EL (cell line): ENCODE measurements at places on chromosomes 2 and 18.

GRCh38 chr18:61738042-61738441, 154.8 kb downstream of the RNF152 start:
- no peak for DNase-seq

DNA sequence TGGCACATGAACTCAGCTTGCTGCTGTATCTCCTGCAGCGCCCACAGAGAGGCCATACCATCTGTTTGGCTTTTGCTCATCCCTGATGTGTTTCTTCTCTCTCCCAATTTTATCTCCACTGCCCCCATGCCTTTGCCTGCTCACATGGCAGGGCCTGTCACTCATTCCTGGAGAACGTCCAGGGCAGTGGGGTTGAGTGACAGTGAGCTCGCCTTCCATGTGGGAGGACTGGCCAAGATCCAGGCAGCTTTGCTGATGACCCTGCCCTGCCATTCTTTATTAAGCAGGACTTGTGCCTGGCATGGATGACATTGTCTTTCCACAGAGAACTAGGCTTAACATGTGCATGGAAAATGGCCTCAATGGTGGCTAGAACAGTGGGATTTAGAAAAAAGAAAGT, 230.5 kb upstream of the THSD7B start:
- DNase-seq: no peak

- DNase-seq: no peak
These were observed 4.7 kb upstream of the IL37 start for GRCh38 chr2:112906276-112906675.

GRCh38 chr2:75033516-75033915, 75.1 kb downstream of the POLE4 start:
- DNase-seq: no peak

- DNase-seq: peak; percentile 99
These were observed 73.1 kb downstream of the ACKR3 start for GRCh38 chr2:236642584-236643291.

- DNase-seq: no peak
These were observed 104.4 kb downstream of the RDH14 start for GRCh38 chr2:18456026-18456425.

DNA sequence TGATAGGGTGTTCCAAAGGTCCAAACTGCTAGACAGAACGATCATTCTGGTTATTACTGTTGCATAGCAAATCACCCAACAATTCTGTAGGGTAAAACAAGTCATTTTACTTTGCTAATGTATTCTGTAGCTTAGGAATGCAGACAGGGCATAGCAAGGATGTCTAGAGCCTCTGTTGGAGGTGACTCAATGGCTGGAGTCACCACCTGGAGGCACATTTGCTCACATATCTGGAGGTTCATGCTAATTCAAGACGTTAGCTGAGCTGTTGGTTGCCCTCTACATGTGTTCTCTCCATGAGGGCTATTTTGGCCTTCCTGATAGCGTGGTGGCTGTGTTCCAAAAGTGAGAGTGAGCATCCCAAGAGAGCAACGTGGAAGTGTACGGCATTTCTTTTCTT, 22.5 kb upstream of the ST8SIA3 start:
- no peak for DNase-seq

- no peak for DNase-seq
These were observed 1429.5 kb upstream of the ACVR2A start for GRCh38 chr2:146415291-146415690.

GRCh38 chr2:64179582-64180321, 35.5 kb upstream of the PELI1 start:
- DNase-seq: no peak

- DNase-seq: peak; percentile 29
These were observed 142.9 kb downstream of the PKP4 start for GRCh38 chr2:158599609-158600008.

DNA sequence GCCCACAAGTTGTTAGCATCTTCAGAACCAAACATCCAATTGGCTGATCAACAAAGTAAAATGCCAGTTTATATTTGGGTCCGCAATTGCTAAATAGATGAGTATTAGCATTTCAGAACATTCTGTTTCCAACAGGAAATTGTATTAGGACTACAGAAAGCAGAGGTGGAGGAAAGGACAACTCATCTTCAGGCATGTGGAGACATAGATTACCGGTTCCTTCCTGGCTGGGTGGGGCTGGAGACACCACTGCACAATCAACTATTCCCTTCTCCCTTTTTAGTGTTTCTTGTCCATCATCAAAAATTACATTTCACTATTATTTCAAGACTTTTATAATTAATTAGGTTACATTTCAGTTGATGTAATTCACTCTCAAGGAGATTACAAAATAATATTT, 83.8 kb downstream of the ADAM23 start:
- DNase-seq: no peak

DNA sequence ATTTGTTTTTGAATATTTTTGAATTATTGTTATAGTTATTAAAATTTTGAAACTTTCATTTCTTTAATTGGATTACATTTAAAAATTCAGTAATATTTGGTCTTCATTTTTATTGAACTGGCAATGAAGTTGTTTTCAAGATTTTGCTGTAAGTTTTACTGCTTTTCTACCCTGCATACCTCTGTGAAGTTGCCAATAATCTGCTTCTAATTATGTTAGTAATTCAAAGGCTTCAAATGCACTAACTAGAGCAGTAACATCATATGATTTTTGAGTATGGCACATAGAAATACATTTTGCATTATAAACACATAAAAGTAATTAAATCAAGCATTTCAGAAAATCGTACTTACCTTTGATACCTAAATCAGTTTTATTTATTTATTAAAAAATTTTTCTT, 40.3 kb upstream of the FAM171B start:
- DNase-seq: no peak

DNA sequence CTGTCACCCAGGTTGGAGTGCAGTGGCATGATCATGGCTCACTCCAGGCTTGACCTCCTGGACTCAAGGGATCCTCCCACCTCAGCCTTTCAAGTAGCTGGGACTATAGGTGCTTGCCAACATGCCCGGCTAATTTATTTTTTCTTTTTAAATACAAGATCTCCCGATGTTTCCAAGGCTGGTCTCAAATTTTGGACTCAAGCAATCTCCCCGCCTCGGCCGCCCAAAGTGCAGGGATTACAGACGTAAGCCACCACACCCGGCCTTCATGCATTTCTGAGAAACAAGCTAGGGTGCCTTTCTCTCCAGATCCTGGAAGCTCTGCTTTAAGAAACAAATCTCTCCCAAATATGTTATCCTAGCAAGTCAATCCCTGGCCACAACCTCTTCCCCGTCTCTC, 234.1 kb downstream of the FBXO15 start:
- no peak for DNase-seq

DNA sequence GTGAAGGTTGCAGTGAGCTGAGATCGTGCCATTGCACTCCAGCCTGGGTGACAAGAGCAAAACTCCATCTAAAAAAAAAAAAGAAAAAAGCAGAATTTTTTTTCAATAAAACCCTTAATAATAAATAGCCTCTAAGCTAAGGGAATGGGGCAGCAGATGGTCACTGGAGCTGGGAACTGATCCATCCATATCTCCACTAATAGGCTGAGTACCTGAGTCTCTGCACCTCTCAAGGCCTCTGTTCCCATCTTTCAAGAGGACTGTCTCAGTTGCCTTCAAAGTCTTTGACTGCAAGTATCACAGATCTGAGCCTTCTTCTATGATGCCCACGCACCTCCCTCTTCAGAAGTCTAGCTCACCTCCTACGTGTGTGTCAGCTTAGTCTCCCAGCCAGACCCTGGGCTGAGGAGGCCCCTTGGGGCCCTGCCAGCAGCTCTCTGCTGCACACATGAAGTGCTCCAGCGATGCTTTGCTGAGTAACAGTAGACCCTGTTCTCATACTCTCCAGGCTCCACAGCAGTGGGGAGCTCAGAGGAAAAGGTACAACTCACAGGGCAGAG, 32.9 kb downstream of the ST8SIA5 start:
- DNase-seq: no peak

- peak; percentile 79 for DNase-seq
These were observed 104.9 kb downstream of the CDC42EP3 start for GRCh38 chr2:37566517-37566981.

DNA sequence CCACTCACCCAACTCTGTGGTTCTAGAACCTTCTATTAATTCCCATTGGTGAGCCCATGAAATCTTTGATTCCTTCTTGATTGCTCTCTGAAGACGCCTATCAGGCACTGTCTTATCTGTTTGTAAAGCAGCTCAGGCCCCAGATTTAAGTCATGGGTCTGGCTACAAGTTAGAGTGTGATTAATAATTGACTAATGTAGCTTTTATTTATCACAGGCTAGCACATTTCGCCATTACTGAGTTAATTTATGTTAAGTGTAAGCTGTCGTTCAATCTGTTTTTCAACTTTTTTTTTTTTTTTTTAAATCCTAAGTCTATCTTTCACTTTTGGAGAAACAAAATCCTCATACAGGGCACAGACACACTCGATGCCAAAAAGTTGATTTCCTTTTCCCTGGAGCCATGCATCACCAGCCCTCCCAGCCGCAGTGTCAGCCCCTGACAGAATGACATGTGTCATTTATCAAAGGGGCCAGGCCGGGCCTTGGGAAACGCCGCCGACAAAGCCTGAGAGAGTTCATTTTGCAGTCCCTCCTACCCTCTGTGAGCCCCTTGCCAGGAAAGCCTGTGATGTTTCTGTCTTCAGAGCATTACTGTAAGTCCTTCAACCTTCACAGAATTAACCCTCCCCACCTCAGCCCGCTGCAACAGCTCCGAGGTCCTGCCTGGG, 15.8 kb downstream of the TSHZ1 start:
- DNase-seq: no peak

GRCh38 chr2:36451512-36451911, 95.9 kb downstream of the CRIM1 start:
- DNase-seq: peak; percentile 45

GRCh38 chr2:183375821-183376220, 251.6 kb downstream of the NUP35 start:
- DNase-seq: no peak

DNA sequence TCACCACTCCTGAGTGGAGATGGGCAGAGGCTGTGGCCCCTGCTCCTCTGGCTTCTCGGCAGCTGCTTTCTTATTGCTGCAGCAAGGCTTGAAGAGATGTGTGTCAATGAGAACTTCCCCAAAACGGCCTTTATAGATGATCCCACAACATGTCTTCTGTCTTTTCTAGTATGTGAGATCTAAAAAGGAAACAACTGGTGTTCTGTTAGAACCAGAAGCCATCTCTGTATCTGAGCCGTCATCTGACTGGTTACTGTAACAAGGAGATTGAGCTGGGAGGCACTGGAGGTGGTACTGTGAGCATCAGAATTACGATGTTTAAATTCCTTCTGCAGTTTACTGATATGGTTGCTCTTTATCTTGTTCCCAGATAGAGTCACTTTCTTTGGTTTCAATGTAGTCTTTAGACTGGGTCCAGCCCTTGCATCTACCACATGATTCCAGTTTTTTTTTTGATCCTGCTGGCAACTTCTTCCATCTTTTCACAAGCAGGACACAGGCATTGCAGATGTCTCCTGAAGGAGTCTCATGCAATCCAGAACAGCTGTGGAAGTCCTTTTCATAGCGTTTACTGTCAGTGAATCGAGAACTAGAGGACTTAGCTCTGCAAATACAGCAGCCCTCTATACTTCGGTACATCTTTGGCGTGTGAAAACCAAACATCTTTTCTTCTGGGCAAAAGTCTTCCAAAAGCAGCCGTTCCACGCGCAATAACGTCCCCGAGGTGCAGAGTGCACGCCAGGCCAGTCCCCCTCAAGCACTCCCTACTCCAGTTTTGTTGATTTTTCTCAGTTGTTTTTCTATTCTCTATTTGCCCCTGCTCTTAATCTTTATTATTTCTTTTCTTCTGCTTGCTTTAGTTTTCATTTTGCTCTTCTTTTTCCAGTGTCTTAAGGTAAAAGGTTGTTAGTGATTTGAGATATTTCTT, 29.7 kb downstream of the TAF4B start:
- DNase-seq: no peak

DNA sequence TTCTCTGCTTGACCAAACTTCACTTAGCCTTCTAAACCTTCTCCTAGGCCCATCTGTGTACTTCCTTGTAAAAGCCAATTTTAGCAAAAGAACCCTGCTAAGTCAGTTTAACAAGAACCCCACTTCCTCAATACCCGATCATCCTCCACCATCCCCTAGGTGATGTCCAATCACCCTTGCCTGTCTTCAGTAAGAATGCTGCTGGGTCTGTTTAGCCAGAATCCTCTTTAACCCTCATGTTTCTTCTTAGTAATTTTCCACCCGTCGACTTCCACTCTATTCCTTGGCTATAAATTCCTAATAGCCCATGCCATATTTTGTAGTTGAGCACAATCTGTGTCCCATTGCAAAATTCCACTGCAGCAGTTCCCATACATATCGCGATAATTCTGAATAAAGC, 780.0 kb upstream of the RAB6C start:
- DNase-seq: no peak

DNA sequence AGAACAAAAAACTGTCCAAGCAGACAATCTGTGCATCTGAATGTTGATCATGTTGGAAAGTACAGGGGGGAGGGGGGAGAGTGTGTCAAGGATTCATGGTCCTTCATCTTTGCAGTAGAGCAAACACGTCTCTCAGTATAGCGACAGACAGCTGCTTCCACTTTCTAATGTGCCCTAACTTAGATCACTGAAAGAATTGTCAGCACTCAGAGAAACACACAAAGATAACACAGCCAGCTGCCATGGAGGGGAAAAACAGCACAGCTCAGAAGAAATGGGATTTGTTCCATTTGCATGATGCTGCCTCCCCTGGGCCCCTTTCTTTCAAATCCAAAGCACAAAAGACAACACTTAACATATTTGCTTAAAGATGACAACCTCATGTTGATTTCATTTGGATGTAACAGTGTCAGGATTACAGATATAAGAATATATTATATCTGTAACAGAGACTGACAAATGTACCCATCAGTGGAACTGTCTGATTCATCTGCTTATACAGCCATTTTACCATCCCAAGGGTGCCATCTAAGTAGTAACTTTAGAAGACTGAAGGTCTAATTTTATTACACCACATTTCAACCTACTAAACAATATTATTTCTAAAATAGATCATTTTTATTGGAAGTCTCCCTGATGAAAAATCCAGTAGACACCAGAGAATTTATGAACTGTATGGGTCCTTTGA, 17.7 kb downstream of the FIGN start:
- no peak for DNase-seq

DNA sequence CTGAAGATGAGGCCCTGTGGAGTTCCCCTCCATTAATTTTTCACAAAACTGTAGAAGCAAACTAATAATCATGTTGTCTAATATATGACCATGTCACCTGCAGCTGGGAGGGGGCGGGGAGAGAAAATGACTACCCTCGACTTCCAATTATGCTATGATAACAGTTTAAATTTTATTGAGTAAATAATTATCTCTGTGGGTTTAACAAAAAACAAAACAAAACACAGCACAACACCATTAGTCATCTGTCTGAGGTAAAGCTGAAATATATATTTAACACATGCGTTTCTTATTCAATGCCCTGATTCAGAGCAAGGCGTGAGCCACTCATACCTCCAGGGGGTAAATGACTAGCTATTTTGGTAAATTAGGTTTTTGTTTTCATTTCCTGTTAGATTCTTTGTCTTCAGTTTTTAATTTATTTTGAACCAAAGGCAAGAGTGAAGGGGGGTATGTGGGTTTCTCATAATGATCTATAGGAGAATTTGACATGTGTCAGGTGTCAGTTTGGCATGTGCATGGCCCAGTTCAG, 77.4 kb upstream of the ZCCHC2 start:
- DNase-seq: no peak
